NT2/D1 (cell line): ENCODE measurements at places on chromosomes 11 and 22.
A peak's percentile ranks its signal among the peaks of the same experiment; 100 is the strongest.

DNA sequence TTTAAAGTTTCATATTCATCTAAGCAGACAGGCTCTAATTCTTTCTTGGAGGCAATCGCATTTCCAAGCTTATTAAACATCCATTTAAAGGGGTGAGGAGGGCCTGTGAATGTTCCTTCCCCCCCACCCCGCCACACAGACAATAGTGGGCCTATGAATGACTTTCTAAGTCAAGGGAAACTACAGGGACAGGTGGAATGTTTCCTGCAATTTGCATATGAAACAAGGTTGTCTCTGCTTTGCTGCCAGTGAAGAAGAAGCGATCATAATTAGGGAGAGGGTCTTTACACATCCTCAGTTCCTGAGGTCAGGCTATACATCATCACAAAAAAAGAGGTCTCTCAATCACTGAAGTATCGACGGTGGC, 127.9 kb upstream of the OPCML start:
- DNase-seq: no peak

DNA sequence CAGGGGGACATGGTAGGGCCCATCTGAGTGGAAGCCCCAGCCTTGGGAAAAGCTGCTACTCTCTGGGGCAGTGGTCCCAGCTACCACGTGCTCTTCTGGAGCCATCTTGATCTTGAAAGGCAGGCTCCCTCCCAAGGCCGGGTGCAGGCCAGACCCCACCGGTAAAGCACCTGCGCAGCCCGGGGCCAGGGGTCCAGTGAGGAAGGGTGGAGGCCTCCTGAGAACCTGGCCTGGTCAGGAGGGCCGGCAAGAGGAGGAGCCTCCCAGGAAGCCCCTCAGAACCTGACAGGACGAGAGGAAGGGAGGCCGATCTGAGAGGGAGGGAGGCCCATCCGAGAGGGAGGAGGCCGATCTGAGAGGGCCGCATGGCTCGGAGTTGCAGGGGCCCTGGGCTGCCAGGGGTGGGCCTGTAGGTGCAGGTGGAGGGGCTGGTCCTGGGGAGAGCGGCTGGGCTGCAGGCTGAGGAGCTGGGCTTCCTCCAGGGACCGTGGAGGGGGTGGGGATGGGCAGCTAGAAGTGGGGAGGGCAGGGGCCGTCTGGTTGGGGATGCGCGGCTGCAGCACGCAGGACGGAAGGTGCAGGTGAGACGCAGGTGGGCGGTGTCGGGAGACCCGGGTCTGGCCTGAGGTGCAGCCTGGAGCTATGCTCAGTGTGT, 529 bp downstream of the GRAMD4 start:
- DNase-seq: no peak

GRCh38 chr11:96211436-96211835, 131.6 kb downstream of the MAML2 start:
- no peak for DNase-seq

DNA sequence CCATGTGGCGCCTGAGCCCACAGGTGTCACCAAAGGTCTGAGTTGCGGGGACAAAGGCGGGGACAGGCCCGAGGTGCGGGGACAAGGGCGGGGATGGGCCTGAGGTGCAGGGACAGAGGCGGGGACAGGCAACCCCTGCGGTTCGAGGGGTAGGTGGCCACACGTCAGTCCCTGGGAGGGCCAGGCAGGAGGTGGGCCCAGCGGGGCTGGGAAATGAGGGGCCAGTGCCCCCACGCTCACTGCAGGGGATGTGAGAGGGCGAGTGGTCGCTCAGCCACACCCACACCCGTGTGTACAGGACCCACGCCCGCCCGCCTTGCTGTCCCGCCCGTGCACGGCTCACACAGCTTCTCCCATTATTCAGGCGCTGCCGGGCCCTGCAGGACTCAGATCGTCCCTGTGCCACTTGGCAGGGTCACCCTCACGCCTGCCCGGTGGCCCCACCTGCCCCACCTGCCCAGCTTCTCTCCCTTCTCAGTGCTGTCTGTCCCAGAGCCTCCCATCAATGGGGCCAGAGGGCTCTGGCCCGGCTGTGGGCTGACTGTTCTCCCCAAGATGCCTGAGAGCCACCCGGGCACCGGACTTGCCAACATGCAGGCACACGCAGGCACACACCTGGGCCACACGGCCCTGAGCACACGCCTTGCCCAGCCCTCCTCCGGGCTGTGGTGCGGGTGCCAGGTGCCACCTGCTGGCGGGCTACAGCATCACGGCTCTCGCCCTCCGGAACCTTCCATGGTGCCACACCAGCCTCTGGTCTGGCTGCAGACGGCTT, 14.2 kb upstream of the MUC6 start:
- peak; percentile 27 for DNase-seq

DNA sequence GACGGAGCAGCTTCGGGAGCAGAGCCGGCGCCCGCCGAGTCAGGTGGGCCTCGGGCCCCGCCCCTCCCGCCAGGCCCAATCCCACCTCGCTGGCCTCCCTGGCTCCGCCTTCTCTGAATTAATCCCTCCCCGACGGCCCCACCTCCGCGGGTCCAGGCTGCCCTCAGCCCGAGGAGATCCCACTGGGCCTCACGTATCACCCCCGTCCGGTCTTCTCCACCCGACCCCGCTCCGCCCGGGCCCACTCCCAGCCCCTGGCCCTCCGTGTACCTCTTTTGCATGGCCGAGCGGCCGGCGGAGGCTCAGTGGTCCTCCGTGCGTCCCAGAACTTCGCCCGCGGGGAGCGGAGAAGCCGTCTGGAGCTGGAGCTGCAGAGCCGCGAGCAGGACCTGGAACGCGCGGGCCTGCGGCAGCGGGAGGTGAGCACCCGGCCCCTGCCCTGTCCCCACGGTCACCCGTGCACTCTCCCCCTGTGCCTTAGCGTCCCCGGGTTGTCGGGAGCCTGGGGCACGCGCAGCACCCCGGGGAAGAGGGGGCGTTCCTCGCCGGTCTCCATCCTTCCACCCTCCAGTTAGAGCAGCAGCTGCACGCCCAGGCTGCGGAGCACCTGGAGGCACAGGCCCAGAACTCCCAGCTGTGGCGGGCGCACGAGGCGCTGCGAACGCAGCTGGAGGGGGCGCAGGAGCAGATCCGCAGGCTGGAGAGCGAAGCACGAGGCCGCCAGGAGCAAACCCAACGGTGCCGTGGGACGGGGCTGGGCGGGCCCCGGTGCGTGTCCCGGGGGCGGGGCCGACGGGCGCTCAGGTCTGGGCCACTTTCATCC, 2.2 kb upstream of the CD151 start:
- DNase-seq: no peak

- DNase-seq: no peak
Observed at GRCh38 chr11:67500831-67501715, 4.1 kb downstream of the PITPNM1 start.

DNA sequence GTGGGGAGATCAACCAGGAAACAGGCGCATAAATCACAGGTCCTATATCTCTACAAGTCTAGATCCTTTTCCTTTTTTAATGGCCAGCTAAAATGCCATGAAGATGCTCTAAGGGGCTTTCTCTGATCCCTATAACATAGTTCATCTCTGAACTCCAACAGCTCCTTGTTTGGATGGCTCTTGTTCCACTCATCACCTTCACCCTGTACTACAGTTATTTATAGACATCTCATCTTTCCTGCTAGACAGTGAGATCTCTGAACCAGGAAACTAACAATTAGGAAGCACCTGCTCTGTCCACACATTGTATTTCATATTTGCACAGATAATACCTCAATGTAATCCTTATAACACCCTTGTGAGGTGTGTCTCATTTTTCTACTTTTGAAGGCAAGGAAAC, 31.6 kb downstream of the KCNA4 start:
- DNase-seq: no peak

DNA sequence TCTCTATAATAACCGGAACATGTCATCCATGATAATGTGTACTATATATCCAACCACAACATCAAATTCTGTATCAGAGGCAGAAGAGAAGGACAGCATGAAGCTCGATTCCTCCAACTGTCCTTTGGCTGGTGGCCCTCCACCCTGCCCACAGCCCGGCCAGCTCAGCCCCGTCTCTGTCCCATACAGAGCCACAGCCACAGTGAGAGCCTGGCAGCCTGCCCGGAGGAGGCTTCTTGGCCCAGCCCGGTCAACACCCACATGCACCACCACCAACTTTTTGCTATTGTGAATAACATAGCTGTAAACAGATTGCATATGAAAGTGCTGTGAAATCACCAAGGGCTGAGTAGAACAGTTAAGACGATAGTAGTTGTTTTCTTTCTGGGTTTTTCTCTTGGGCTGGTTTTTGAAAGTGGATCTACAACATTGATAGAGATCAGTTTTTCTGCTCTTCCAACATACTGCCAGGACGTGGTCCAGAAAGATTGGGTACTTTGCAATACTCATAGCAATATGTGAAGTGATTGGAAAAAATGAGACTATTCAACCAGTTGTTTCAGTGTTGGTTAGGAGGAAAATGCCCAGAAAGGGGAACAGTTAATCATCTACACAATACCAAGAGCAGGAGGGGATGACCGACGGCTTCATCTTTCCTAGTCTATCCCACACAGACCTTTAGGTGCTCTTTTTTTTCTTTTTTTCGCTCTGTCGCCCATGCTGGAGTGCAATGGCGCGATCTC, 6.9 kb upstream of the TUBA8 start:
- no peak for DNase-seq

DNA sequence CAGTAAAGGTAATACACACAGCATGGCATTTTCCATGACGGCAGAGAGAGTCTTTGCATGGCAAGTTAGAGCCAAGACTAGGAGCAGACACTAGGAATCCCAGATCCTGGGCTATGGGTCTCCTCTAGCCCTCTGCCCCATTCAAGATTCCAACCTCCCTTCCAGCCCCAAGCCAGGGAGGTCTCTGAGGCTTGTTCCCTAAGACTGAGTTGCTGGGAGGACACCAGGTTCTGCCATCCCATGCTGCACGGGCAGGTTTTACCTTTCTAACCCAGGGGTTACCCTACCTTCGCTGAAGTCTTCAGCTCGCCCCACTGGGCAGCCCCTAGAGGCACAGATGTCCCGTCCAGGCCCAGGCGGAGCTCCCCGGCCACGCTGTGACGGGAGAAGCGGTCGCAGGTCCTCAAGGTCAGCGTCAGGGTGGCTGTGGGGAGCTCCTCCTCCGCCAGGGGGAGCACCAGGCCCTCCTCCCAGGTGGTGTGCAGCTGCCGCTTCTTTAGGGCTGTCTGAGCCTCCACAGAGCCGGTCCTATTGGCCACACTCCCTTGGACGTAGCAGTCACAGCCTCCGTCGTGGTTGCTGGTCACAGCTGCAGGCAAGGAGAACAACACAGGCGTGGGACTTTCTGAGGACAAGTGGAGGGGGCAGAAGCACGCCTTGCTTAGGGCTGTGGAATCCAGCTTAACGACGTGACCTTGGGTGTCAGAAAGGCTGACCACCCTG, 33.8 kb downstream of the SYT13 start:
- DNase-seq: peak; percentile 78

DNA sequence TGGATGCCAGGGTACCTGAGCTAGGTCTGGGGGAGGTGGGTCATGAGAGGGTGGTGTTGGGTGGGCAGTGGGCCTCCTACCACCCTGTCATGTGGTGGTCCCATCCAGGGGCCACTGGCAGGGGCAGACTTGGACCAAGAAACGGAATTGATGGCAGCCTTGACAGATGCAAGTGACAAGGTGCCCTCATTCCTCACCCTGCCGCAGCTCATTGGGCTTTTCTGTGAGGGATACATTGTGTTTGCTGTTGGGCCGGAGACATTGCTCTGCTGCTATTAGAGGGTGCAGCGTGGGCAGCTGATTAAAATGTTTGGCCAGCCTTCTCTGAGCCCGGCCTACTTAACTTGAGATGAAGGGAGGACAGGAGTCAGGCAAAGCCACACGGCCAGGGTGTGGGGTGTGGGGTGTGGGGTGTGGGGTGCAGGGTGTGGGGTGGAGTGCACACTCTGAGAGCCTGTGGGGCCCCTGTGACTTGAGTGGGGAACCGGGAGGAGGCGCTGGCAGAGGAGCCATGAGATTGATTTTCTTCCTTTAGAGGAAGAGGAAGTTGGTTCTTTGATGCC, 351.5 kb downstream of the TBC1D22A start:
- no peak for DNase-seq

DNA sequence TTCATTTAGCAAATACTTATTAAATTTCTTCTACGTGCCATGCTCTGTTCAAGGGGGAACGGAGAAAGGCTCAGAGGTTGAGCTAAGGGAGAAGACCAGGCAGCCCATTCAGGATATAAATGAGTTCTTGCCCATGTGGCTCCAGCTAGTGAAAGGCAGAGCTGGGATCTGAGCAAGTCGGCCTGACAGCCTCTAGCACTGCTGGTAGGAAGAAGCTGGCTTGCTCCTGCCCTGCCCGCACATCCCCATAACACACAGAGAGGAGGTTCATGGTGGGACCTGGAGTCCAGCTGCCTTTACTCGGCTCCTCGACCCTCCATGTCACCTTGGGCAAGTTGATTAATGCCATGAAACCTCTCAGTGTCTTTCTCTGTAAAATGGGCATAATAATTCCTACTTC, 2.0 kb downstream of the SLC15A3 start:
- no peak for DNase-seq

GRCh38 chr11:47414685-47415070, 6.3 kb downstream of the SLC39A13 start:
- DNase-seq: no peak

- no peak for DNase-seq
Observed at GRCh38 chr11:76728227-76728626, 54.9 kb upstream of the TSKU start.

- no peak for DNase-seq
Observed at GRCh38 chr22:44256085-44256484, 56.7 kb downstream of the SHISAL1 start.

GRCh38 chr22:37913233-37913721, 7.2 kb downstream of the MICALL1 start:
- DNase-seq: no peak

DNA sequence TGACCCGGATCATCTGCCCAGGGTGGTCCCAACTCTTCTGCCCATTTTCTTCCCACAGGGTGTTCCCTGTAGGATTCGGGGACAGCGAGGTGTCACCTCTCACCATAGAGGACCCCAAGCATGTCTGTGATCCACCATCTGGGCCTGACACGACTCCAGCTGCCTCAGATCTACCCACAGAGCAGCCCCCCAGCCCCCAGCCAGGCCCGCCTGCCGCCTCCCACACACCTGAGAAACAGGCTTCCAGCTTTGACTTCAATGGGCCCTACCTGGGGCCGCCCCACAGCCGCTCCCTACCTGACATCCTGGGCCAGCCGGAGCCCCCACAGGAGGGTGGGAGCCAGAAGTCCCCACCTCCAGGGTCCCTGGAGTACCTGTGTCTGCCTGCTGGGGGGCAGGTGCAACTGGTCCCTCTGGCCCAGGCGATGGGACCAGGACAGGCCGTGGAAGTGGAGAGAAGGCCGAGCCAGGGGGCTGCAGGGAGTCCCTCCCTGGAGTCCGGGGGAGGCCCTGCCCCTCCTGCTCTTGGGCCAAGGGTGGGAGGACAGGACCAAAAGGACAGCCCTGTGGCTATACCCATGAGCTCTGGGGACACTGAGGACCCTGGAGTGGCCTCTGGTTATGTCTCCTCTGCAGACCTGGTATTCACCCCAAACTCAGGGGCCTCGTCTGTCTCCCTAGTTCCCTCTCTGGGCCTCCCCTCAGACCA, 24.0 kb downstream of the CSF2RB start:
- DNase-seq: no peak
